Activated CD8-positive, alpha-beta memory T cell treated with anti-CD3 and anti-CD28 coated beads, Interleukin-2, amount 10 ng/mL, durations not matched to agents 7 days and 5 days (primary cell): ENCODE measurements at places on chromosomes 7 and 10. TPM values are rescaled to one million over a fixed set of nuclear protein-coding genes. Genes with fewer than 3 reads are reported as not detected.

GNAT3 gene
- total RNA-seq, result not detected

- DNase-seq, result no peak
Observed at GRCh38 chr7:34842782-34843181, 184.8 kb downstream of the NPSR1 start.

DNA sequence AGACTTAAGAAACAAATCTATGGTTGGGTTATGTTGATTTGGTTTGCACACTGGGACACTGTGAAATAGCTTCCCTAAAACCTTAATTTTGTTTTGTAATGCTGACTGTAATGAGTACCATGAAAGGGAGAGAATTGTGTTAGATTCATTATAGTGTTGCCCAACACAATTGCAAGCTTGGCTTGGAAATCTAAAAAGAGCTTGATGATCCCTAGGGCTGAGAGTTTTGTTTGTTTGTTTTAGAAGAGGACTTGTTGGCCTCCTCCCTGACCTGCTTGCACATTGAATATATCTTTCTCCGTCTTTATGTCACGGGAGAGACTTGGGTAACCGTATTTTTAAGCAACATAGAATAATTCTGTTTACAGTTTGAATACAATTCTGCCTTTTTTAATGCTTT is 410.1 kb downstream of the ARL4A start:
- DNase-seq, result no peak

GRCh38 chr10:79274279-79275104 is 72.8 kb upstream of the PPIF start:
- no peak for DNase-seq

GRCh38 chr7:82694022-82694421 is 250.4 kb upstream of the CACNA2D1 start:
- DNase-seq, result no peak

VWC2 gene
- total RNA-seq, result not detected
